SW 1271 (cell line): ENCODE measurements at places on chromosomes 16 and 17.

GRCh38 chr17:76792348-76792747 is 54.4 kb downstream of the MFSD11 start:
- DNase-seq, result no peak

DNA sequence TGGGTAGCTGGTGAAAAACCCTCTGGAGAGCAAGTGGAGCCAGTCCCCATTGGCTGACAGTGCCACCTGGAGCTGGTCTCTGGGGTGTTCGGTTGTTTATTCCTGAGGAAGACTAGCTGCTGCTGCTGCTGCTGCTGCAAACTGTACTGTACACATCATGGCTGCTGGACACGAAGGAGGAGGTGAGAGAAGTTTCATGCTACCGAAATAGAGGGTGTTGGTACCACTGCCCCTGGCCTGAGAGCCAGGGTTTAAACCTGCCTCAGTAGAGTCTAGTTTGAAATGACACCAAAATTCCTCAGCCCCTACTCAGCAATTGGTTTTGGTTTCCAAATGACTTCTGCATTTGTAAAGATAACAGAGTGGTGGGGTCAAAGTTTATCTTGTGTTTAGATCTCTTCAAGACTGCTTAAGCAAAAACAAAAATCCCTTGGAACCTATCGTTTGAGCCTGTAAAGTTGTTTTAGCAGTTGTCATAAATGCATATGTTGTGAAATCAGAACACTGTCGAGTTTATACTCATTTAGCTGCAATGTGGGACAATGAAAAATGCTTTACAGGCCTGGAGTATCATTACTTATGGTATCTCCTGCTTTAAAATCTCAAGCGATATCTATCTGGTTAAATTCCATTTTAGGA is 40.8 kb downstream of the CYB5B start:
- DNase-seq, result no peak

DNA sequence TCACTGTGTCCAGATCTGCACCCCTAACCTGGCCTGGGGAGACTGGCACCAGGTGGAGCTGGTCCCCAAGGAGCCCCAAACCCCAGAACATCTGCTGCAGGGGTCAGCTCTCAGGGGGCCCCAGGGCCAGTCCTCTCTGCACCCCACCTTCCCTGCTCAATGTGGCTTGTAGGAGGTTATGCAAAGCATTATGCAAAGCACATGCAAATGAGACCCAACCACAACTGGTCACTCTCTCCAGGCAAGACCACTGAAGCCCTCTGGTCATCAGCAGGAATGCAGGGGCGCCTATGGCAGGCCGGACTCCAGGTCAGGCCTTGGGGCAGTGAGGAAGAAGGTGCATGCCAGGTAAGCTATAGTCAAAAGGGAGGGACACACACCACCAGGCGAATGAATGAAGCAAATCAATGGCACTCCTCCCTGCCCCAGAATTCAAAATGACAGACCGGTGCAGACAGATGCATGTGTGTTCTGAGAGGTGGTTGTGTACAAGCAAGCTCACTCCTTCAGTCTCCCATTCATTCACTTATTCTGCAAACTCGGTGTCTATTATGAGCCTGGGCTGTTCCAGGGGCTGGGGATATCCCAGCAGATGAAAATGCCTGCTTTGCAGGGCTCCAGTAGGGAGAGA is 48.0 kb downstream of the TMEM235 start:
- no peak for DNase-seq

DNA sequence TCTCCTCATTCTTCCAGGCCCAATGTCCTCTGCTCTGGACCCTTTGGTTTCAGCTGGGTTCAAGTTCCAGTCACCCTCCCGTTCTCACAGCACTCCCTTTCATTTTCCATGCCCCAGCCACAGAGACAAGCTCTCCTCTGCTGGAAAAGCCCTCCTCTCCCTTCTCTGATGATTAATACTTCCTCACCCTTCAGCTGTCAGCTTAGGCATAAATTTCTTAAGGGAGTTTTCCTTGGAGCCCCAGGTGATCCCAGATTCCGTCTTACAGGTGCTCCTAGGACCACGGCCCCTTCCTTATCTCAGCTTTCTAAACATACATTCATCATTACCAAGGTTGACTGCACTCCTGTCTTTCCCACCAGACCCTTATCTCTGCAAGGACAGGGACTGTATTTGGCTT is 10.4 kb downstream of the CHAD start:
- no peak for DNase-seq
